ENCODE measurements at places on chromosomes 3 and 15. TPM values are rescaled to one million over a fixed set of nuclear protein-coding genes. Genes with fewer than 3 reads are reported as not detected.

DNA sequence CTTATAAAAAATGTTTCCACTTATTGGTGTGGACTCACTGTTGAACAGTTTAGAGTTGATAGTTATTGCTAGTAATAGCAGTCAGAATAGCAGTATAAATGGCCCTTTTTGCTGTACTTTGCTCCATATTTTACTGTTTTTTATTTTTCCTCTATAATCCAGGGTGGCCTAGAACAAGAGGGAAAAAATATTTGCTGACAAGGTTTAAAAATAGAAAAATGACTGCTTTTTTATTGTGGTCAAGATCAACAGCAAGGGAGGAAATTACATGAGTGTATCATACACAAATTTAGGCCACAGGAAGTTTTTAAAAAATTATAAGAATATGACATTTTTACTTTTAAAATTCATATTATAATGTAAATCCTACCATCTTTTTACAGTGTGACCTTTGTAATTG is 269.1 kb downstream of the WDR72 start:
- H3K36me3 ChIP-seq = no peaks in the 10 kb centered on the region
- no peak overlapping the region for H3K4me3 ChIP-seq
- no peak for DNase-seq

DNA sequence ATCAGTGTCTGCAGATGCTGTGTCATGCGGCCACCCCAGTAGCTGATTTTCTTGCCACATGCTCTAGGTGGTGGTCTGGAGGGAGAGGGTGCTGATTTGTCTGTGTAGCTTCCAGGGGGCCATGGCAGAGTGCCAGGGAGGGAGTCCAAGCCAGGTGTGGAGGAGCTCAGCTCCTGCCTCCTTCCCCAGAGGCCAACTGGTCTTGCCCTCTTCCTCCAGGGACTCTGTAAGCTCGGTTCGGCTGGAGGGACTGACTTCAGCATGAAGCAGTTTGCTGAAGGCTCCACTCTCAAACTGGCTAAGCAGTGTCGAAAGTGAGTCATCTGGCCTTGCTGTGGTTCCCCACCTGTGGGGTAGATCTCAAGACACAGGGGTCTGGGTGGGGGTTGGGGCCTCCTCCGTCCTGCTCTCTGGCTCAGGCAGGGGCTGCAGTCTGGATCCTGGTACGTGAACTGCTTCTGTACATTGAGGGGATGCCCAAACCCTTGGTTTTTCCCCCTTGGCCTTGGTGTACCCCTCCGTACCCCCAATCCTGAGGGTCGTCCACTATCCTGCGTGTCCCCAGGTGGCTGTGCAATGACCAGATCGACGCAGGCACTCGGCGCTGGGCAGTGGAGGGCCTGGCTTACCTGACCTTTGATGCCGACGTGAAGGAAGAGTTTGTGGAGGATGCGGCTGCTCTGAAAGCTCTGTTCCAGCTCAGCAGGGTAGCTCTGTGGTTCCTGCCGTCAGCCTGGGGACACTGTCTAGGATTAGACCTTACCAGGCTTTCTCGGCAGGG is 6.9 kb upstream of the RCCD1 start:
- H3K4me1 ChIP-seq = no peaks in the 10 kb centered on the region
- no peak overlapping the region for H3K27ac ChIP-seq
- peaks cover 98% of the 10 kb centered on the region for H3K36me3 ChIP-seq
- DNase-seq = no peak

The ITIH1 gene
- total RNA-seq = not detected

The CYP1A1 gene
- total RNA-seq = 4.2 TPM

The IL12A gene
- not detected for total RNA-seq

- H3K36me3 ChIP-seq = no peaks in the 10 kb centered on the region
- no peak overlapping the region for H3K27ac ChIP-seq
- no peak for DNase-seq
Measured at GRCh38 chr3:30418443-30418842, 188.0 kb upstream of the TGFBR2 start.

GRCh38 chr3:116445990-116446389 is 703 bp upstream of the LSAMP start:
- H3K27ac ChIP-seq = no peak overlapping the region
- H3K27me3 ChIP-seq = peaks cover 6% of the 10 kb centered on the region
- H3K4me1 ChIP-seq = no peaks in the 10 kb centered on the region
- no peak overlapping the region for H3K4me3 ChIP-seq

DNA sequence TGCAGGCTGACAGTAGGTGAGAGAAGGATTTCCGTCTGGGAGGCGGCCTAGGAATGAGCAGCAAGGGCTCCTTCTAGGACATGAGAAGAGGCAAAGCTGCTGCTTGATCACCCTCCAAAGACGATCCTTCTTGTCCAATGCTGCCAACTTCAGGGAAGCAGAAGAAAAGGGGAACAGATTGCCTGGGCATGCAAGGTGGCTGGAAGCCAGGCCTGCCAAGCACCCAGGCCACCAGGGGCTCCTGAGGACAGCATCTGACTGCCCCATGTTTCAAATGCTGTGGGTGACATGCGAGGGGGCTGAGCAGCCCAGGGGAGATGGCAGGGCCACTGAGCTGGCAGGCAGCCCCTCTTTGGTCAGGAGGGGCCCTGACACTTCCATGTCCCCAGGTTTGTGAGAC is 3.3 kb upstream of the GRIP2 start:
- no peaks in the 10 kb centered on the region for H3K36me3 ChIP-seq
- H3K4me1 ChIP-seq = peaks cover 17% of the 10 kb centered on the region
- H3K4me3 ChIP-seq = no peak overlapping the region
- peaks cover 9% of the 10 kb centered on the region for H3K27me3 ChIP-seq

DNA sequence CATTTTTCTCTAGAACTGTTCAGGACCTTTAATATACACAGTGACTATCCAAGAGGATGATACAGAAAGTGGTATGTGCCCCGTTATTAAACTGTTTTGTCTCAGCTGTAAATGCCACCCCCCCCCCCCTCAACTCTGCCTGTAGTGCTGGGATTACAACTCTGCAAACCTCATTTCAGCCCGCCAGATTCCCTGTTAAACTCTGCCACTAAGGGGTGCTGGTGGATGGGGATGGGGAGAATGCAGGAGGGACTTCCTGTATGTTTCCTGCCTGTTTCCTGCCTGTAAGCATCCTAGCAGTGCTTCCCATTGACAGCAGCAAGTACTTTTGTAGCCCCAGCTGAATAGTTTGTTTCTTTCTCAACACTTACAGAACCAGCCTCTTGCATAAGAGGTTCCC is 301.7 kb upstream of the RORA start:
- no peaks in the 10 kb centered on the region for H3K4me1 ChIP-seq
- H3K4me3 ChIP-seq = no peak overlapping the region
- H3K36me3 ChIP-seq = no peaks in the 10 kb centered on the region
- H3K27me3 ChIP-seq = peaks cover 2% of the 10 kb centered on the region
- DNase-seq = no peak

DNA sequence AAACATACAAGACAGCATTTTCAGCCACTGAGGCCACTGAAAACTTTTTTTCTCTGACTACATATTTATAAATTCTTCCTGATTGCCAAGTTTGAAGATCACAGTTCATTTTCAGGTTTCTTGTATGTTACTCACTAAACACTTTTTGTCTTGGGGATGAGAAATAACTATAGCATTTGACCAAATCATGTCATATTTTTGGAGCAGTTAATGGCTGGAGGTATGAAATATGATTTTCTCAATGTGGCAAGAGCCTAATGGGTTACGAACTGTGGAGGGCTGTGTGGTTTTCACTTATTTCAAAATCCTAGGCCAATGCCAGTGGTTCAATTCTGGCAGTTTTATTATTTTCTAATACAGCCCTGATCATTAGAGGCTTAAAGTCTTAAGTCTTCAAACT is 64.4 kb downstream of the USP13 start:
- peaks cover 8% of the 10 kb centered on the region for H3K36me3 ChIP-seq
- no peak overlapping the region for H3K27ac ChIP-seq
- no peak for DNase-seq
- H3K4me3 ChIP-seq = no peak overlapping the region
- no peaks in the 10 kb centered on the region for H3K4me1 ChIP-seq

GRCh38 chr3:32457971-32458471 is 44.6 kb downstream of the CMTM6 start:
- H3K27me3 ChIP-seq = no peaks in the 10 kb centered on the region
- H3K4me1 ChIP-seq = peaks cover 10% of the 10 kb centered on the region
- DNase-seq = no peak
- H3K4me3 ChIP-seq = no peak overlapping the region
- peaks cover 4% of the 10 kb centered on the region for H3K36me3 ChIP-seq

DNA sequence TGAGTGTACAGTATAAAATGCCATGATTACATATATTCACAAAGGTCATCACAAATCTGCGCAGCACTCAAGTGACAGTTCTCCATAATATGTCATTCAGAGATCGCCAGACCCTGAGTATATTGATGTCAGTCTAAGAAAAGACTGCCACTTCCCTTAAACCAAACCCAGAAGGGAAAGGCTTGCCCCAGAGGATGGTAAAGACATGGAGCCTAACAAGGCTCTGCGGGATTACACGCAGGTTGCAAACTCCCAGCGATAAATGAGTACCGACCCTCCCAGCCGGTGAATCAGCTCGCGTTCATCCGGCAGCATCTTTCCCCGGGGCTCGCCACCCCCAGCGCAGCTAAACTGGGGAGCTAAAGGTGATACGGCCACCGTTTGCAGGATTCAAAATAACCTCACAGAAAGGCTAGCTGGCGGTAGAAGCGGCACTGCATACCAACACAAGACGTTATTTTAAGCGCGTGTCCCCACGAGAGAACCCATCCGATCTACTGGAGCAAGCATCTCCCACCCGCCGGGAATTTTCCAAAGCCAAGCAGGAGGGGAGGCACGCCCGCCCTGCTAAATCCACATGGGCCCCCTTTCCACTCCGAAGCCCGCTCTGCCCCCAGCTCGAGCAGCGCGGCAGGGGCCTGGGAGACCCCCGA is 643 bp downstream of the MYO5A start:
- H3K4me3 ChIP-seq = peak overlapping the region; percentile 92
- no peaks in the 10 kb centered on the region for H3K36me3 ChIP-seq
- no peaks in the 10 kb centered on the region for H3K27me3 ChIP-seq
- peak overlapping the region; percentile 86 for H3K27ac ChIP-seq

The CLDN16 gene
- total RNA-seq = 1.7 TPM

- H3K4me1 ChIP-seq = peaks cover 7% of the 10 kb centered on the region
- H3K36me3 ChIP-seq = no peaks in the 10 kb centered on the region
- no peaks in the 10 kb centered on the region for H3K27me3 ChIP-seq
- no peak overlapping the region for H3K4me3 ChIP-seq
Measured at GRCh38 chr3:24582431-24583403, 88.1 kb upstream of the THRB start.

- H3K27me3 ChIP-seq = no peaks in the 10 kb centered on the region
- no peak overlapping the region for H3K27ac ChIP-seq
- no peak for DNase-seq
- H3K4me3 ChIP-seq = no peak overlapping the region
Measured at GRCh38 chr15:49748791-49749190, 127.9 kb downstream of the DTWD1 start.

The ZNF80 gene
- not detected for total RNA-seq

DNA sequence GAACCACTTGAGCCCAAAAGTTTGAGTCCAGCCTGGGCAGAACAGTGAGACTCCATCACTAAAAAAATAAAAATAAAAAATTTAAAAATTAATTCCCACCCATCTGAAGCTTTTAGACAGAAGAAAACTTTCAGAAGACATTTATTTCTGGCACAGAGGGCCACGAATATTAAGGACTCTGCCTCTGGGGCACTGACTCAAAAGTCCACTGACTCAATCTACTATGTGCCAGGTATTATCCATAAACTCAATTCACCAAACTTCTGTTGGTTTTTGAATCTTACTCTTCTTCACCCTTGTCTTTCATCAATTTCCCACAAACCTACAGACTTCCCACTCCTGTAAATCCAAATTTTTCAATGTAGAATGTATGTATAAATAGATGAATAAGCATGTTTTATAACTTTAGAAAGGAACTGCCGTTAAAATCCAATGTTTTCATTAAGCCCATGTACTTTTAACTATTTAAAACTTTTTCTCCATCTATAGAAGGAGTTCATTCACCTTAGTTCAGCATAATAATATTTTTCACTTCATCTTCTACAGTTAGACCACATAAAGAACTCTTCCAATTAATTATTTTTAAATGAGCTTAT is 19.9 kb downstream of the ATP13A3 start:
- H3K27me3 ChIP-seq = no peaks in the 10 kb centered on the region
- H3K4me3 ChIP-seq = no peak overlapping the region
- peaks cover 13% of the 10 kb centered on the region for H3K4me1 ChIP-seq

GRCh38 chr3:140068494-140069017 is 133.6 kb downstream of the CLSTN2 start:
- H3K36me3 ChIP-seq = no peaks in the 10 kb centered on the region
- DNase-seq = no peak
- H3K27ac ChIP-seq = no peak overlapping the region

The CPNE9 gene
- 0.49 TPM for total RNA-seq

GRCh38 chr3:123385001-123385401 is 63.9 kb downstream of the ADCY5 start:
- no peaks in the 10 kb centered on the region for H3K27me3 ChIP-seq
- no peaks in the 10 kb centered on the region for H3K36me3 ChIP-seq

GRCh38 chr3:194245975-194246561 is 105.1 kb downstream of the CPN2 start:
- no peak overlapping the region for H3K27ac ChIP-seq
- H3K4me1 ChIP-seq = peaks cover 16% of the 10 kb centered on the region
- H3K4me3 ChIP-seq = no peak overlapping the region
- no peaks in the 10 kb centered on the region for H3K36me3 ChIP-seq

DNA sequence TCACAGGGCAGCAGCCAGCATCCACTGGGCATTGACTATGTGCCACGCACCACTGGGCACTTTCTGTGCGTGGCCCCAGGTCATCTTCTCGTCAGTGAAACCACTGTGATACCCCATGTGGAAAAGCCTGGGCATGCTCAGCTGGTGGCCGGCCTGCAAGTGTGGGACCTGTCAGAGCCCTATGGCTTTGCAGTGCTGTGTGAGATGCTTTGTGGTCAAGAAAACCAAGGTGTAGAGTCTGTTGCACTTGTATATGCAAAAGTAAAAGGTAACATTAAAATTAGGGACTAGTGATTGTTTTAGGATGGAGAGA is 69.5 kb downstream of the PGPEP1L start:
- no peak overlapping the region for H3K27ac ChIP-seq
- no peak overlapping the region for H3K4me3 ChIP-seq
- no peaks in the 10 kb centered on the region for H3K27me3 ChIP-seq

The HCLS1 gene
- total RNA-seq = 7.2 TPM

The ILDR1 gene
- total RNA-seq = 1.9 TPM

The BOC gene
- 75.6 TPM for total RNA-seq

- H3K4me1 ChIP-seq = peaks cover 27% of the 10 kb centered on the region
- no peak overlapping the region for H3K4me3 ChIP-seq
- no peaks in the 10 kb centered on the region for H3K36me3 ChIP-seq
- no peak for DNase-seq
- no peaks in the 10 kb centered on the region for H3K27me3 ChIP-seq
Measured at GRCh38 chr3:29515451-29515850, 234.6 kb downstream of the RBMS3 start.

GRCh38 chr3:138455801-138456716 is 21.6 kb downstream of the ESYT3 start:
- peak; percentile 53 for DNase-seq
- no peaks in the 10 kb centered on the region for H3K27me3 ChIP-seq
- no peak overlapping the region for H3K4me3 ChIP-seq
- H3K36me3 ChIP-seq = no peaks in the 10 kb centered on the region
- no peak overlapping the region for H3K27ac ChIP-seq
- H3K4me1 ChIP-seq = peaks cover 8% of the 10 kb centered on the region

GRCh38 chr3:31465999-31466398 is 66.7 kb upstream of the STT3B start:
- H3K4me3 ChIP-seq = no peak overlapping the region
- no peaks in the 10 kb centered on the region for H3K36me3 ChIP-seq
- DNase-seq = no peak
- no peaks in the 10 kb centered on the region for H3K27me3 ChIP-seq
